ENCODE measurements at places on chromosomes 3 and 15. TPM values are rescaled to one million over a fixed set of nuclear protein-coding genes. Genes with fewer than 3 reads are reported as not detected.

Gene CPLX3
- not detected for total RNA-seq

Gene RTP3
- not detected for total RNA-seq

Gene MUC20
- total RNA-seq = 4.6 TPM

Gene TIGIT
- not detected for total RNA-seq

Gene CHRFAM7A
- total RNA-seq = 1.4 TPM

Gene MUC4
- 3.0 TPM for total RNA-seq

Gene SH2D7
- total RNA-seq = not detected

Gene CIDEC
- total RNA-seq = 12.4 TPM

Gene SGO1
- total RNA-seq = 0.54 TPM

Gene FYTTD1
- 87.5 TPM for total RNA-seq

Gene P2RY14
- 10.3 TPM for total RNA-seq

Gene RETNLB
- total RNA-seq = not detected

Gene CLRN1
- total RNA-seq = not detected

Gene HRG
- not detected for total RNA-seq

Gene EEF1AKMT4
- total RNA-seq = 2.0 TPM

Gene ETV5
- 11.9 TPM for total RNA-seq

Gene LSAMP
- 1.5 TPM for total RNA-seq

Gene MB21D2
- total RNA-seq = 11.5 TPM

Gene PCSK6
- total RNA-seq = 15.3 TPM

Gene SH3BP5
- 45.6 TPM for total RNA-seq

Gene GRM7
- total RNA-seq = not detected

Gene LRRN1
- 3.1 TPM for total RNA-seq

Gene UPK1B
- total RNA-seq = 0.15 TPM

Gene DNAJC17
- total RNA-seq = 16.4 TPM

Gene ARPP21
- total RNA-seq = 1.1 TPM

Gene CD200
- 15.6 TPM for total RNA-seq

Gene TRNT1
- total RNA-seq = 14.5 TPM

Gene GOLGA8K
- total RNA-seq = 1.4 TPM

Gene GOLGA6L1
- not detected for total RNA-seq

Gene GABPB1
- total RNA-seq = 17.3 TPM

Gene TRH
- total RNA-seq = not detected

Gene ZPLD1
- 0.47 TPM for total RNA-seq

Gene DNAJA4
- total RNA-seq = 9.9 TPM
